ENCODE measurements at places on chromosomes 6 and 20.

- no peak for DNase-seq
Measured at GRCh38 chr6:36120018-36120417, 10.3 kb upstream of the MAPK13 start.

DNA sequence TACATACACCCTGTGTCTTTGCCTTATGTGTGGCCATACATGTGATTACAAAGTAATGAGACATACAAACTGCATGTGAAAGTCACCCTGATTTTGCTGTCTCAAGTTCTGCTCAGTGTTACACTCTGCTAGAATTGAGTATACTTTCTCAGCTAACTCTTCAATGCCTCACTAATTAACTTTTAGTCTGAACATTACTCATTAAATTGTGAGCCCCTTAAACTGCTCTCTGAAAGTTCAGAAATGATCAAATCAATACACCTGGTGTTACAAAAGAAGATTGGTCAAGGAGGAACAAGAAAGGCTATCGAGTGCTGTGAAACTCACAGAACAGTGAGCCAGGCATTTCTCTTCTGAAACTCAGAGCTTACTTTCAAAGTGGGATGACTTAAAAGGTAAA lies 71.3 kb downstream of the MKKS start:
- no peak for DNase-seq

DNA sequence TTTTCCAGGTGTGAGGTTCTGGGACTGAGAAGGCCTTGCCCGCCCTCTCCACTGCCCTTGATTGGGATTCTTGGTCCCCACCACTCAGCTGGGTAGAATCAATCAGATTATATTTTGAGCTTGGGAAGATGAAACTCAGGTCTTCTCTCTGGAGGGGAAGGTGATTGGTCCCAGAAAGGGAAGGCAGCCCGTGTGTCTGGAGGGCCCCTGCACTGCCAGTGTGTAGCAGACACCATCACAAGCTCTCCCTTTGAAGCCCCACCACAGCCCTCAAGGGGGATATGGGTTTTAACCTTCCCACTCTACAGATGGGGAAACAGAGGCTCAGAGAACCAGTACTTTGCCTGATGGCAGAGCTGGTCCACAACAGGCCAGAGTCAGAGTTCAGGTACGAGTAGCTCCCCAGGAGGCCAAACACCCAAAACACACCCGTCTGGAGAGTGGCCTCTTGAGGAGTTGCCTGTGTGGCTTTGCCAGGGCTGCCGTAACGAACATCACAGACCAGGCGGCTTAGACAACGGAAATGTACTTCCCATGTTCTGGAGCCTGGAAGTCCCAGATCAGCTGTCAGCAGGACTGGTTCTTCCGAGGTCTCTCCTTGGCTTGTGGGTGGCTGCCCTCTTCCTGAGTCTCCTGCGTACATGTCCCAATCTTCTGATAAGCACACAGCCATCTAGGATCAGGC lies 205.6 kb downstream of the SYNDIG1 start:
- no peak for DNase-seq

- DNase-seq = no peak
Measured at GRCh38 chr6:3781504-3781903, 30.0 kb upstream of the PXDC1 start.

DNA sequence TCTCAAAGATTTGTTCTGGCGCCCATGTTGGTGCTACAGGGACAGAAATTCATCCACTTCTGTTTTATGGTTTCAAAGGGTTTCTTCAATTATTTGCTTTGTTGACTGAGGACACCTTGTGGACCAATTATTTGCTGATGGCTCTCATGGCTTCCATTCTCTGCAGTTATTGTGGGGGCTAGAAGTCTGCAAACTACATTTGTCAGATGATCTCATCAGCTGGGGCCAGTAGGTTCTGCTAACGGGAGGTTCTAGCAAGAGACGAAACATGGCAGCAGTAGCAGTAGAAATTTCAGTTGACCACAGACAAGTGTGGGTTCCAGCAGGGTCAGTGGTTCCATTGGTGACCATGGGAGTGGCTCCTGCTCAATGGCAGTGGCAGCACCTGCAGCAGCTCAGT lies 72.8 kb upstream of the BLCAP start:
- no peak for DNase-seq

DNA sequence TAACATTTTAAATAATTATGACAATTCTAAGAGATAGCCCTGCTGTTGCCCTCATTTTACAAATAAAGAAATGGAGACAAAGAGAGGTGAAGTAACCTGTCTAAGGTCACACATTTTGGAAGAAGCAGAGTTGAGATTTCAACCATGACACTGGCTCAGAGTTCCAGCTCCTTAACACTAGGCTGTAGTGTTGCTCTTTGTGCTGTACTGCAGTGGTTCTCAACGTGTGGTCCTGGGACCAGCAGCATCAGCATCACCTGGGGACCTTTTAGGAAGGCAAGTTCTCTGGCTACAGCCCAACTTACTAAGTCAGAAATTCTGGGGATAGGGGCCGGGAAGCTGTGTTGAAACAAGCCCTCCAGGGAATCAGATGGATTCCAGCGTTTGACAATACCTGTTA lies 62.4 kb upstream of the FERMT1 start:
- peak; percentile 3 for DNase-seq

DNA sequence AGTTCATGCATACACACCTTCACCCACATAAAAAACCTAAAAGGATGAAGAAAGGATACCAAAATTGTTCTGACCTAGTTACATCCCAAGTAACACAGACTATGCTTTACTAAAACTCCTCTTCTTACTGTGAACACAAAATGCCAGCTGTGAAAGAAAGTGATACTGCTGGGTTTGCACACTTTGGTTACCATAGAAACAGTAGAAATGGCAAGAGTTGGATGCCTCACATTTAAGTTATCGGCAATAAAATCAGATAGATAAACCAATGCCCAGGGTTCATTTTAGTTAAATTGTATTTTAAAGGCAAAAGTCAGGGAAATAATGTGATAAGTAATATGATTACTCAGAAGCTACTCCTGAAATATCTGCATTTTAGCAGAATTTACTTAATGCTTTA lies 161.9 kb downstream of the CDK19 start:
- DNase-seq = no peak

- DNase-seq = no peak
Measured at GRCh38 chr6:35955071-35955470, 34.2 kb upstream of the SRPK1 start.

GRCh38 chr20:15867899-15868298 lies 705.3 kb downstream of the KIF16B start:
- DNase-seq = no peak

DNA sequence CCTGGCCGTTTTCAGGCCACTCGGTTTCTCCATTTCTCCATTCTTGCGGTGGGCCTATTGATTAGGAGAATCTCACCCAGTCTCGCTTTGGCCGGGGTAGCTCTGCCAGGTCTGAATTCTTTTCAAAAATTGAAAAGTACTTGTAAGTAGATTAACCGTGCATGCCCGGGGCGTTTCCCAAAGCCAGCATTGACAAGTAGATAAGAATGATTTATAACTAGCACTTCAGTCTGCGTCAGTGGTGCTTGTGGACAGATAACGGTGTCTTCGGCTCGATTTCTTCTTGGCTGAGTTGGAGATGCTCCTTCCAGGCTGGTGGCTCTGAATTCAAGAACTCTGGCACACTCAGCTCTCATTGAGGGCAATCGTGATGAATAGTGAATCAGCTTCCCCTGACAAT lies 29.0 kb downstream of the SLC24A3 start:
- DNase-seq = no peak

- peak; percentile 56 for DNase-seq
Measured at GRCh38 chr20:32559753-32560380, 25.3 kb downstream of the NOL4L start.

DNA sequence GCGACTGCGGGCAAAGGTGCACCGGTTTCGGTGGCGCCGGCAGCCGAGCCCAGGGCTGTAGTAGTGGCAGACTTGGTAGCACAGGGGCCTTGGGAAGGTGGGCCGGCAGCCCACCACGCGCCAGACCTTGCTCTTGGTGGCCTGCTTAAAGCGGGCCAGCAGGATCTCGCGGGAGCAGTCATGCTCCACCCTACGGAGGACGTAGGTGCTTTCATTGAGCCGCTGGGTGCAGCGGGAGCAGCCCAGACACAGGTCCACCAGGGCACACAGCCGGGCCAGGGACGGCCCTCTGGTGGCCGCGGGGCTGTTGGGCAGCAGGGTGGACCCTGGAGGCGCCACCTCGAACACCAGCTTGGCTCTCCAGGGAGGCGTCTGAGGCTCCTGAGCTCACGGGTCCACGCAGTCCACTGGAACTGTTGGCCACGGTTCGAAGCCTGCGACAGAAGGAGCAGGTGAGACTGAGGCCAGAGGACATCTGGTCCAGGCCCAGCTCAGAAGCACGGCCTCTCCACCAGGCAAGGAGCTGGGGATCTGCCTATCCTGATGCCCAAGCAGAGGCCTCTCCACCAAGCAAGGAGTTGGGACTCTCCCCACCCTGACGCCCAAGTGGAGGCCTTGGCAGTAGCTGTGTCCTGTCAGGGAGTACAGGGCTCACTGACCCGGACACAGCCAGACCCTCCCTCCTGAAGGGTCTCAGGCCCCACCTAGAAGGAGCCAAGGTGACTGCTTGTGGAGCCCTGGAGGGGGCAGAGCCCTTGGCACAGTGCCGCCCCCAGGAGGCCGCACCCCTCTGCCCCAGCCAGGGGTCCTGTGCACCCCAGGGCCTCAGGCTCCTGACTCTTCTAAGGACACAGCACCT lies 1.0 kb downstream of the HELZ2 start:
- no peak for DNase-seq

DNA sequence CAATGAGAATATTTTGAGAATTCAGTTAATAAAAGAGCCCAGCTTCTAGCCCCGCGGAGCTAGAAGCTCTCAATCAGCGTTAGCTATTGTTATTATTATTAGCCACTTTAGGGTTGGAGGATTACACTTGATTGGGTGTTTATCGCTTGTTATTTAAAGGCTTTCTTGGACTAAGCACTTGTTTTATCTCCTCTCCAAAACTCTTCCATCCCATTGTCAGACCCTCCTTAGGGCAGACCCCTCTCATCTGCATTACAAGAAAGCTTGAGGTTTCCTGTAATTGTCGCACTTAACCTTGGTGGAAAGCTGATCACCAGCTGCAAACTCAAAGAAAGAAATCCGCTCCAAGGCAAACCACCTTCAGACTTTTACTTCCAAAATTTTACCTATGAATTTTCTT lies 4.8 kb downstream of the DPPA5 start:
- no peak for DNase-seq

GRCh38 chr6:75307364-75308004 lies 22.9 kb upstream of the TMEM30A start:
- no peak for DNase-seq

DNA sequence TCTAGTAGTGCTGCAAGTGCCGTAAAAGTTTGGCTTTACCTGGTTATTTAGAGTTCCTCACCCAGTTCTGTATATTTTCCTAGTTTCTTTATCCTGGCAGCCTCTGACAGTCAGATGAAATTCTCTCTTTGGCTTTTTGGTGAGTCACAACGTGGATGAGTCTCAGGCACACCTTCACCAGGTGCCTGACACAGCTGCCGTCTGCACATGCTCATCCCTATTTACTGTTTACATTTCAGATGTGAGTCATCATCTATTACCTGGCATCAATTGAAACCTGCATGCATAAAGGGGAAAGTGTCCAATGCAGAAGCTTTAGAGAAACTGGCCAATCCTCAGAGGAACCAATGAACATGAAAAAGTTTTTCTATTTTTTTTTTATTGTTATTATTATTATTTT lies 33.3 kb upstream of the ADGRF4 start:
- no peak for DNase-seq

DNA sequence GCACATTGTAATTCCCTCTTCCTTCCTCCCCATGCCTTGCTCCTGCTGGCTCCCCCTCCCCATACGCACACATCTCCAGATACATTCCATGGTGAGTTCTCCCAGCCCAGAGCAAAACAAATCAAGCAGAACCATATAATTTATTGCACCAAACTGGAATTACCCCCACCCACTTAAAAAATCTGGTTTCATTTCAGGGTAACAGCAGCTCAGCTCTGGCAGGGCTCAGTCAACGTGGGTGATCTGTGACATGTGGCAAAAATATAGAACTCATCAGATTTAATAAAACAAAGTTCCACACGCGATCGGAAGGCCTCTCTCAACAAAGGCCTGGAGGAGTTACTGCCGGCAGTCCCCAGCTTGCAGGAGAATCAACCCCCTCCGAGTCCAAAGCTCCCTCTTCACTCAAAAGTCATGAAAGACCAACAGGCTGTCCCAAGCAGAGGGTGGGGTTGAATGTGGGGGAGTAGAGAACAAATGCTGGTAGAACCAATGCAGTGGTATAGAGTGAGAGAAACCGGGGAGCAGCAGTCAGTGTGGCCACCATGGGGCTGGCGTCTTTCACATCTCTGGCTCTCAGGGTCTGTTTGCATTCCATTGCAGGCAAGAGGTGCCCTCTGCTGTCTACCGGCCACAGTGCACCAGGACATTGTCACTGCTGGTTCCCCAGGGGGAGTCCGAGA lies 323.3 kb upstream of the NT5E start:
- DNase-seq = peak; percentile 81

DNA sequence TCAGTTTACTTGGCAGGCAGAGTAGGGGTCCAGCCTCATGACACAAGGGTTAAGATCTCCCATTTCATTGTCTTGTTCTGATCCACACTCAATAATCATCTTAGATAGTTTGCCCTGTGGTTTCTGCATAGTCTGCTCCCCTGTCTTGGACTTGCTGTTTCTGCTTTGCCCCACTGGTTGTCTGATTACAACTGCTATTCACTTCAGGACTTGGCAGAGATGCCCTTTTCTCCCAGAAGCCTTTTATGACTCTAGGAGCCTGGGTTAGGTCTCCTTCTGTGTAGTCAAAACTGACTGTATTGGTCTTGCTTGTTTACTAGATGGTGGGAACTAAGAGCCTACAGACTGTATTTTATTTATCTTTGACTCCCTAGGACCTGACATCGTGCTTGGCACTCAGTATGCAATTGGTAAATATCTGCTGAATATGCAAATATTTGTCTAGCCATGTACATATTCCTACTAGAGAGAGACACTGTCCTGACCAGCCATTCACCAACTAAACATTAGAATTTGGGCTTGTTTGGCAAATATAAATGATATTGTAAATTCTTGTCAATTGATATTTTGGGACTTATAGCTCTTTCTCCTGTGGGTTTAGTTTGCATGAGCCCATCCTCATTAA lies 165.9 kb upstream of the KCNK16 start:
- DNase-seq = no peak

GRCh38 chr20:61759286-61760065 lies 306.2 kb downstream of the TAF4 start:
- no peak for DNase-seq

Measured in eye (tissue), 1 donor.